Activated CD8-positive, alpha-beta memory T cell treated with anti-CD3 and anti-CD28 coated beads, Interleukin-2, amount 10 ng/mL, durations not matched to agents 7 days and 5 days (primary cell): ENCODE measurements at places on chromosomes 13 and 19.
A peak's percentile ranks its signal among the peaks of the same experiment; 100 is the strongest.

- no peak for DNase-seq
Measured at GRCh38 chr13:49082653-49083536, 107.2 kb downstream of the FNDC3A start.

DNA sequence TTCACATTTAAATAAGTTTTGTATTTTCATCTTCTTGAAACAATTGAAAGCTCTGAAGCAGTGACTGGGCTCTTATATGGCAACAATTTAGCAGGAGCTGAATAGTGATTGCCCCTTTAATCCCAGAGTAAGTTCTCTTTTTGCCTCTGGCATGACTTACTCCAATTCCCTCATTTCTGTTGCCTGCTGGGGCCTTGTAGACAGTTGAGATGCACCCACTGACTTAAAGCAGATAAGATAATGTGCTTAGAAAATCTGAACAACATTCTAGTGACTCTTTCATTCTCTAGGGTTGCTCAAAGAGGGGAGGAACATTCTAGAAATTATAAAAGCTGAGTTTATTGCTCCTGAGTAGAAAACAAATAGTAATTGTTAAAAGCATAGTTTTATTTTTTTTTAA is 52.8 kb downstream of the AKAP11 start:
- no peak for DNase-seq

- no peak for DNase-seq
Measured at GRCh38 chr13:37918116-37918714, 48.6 kb upstream of the TRPC4 start.

GRCh38 chr19:30731591-30731990 is 359.4 kb downstream of the ZNF536 start:
- no peak for DNase-seq

GRCh38 chr19:19502808-19503602 is 12.3 kb downstream of the TSSK6 start:
- no peak for DNase-seq

DNA sequence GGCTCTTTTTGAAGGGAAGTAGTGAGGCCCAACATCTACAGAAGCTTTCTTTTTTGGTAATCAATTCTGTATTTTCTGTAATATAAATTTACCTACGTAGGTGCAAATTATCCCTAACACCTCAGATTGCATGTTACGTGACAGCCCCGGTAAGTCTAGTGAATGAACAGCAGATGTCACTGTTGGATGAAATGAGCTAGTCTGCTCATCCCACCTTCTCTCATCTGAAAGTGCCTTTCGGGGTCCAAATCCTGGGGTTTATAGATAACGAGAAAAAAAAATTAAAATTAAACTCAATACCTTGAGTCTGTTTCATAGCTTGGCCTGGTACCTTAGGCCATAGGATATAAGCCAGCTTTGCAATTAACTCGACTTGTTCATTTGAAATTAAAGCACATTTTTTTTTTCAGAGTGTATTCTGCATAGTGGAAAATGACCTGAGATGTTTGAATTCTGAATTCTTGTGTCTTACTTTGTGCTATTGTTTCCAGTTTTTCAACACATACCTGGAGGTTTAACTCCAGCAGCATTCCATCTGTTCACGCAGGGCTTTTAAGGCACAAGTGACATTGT is 548.2 kb downstream of the GPC5 start:
- no peak for DNase-seq

GRCh38 chr19:5287066-5287465 is 53.5 kb downstream of the PTPRS start:
- DNase-seq: no peak

GRCh38 chr19:50820086-50820485 is 3.5 kb downstream of the KLK1 start:
- no peak for DNase-seq

GRCh38 chr13:33871207-33872004 is 53.5 kb downstream of the RFC3 start:
- DNase-seq: no peak

- DNase-seq: no peak
Measured at GRCh38 chr19:17762505-17763229, 11.4 kb downstream of the FCHO1 start.

- no peak for DNase-seq
Measured at GRCh38 chr19:3389876-3390371, 23.5 kb downstream of the NFIC start.

GRCh38 chr19:52897138-52897935 is at the start of gene ZNF320:
ZNF320 (minus strand) TSS chr19:52897635; CDS start chr19:52890255, 7,380 bp downstream.
- peak; percentile 96 for DNase-seq

DNA sequence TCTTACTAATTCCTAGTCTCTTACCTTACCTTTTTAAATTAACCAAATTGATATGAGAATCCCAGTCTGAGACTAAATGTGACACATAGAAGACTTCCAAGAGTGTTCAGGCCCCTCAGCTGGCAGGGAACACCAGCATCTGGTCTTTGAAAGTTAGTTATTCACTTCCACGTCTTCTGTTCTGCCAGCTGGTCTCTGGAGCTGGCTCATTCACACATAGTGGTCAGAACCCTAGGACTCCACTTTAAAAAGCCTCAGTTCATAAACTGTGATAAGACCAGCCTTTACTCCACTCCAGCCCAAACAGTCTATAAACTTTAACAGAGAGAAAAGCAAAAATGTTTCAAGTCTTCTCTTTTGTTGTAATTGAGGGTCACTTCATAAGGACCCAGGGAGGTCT is 263.0 kb downstream of the DCT start:
- DNase-seq: no peak

DNA sequence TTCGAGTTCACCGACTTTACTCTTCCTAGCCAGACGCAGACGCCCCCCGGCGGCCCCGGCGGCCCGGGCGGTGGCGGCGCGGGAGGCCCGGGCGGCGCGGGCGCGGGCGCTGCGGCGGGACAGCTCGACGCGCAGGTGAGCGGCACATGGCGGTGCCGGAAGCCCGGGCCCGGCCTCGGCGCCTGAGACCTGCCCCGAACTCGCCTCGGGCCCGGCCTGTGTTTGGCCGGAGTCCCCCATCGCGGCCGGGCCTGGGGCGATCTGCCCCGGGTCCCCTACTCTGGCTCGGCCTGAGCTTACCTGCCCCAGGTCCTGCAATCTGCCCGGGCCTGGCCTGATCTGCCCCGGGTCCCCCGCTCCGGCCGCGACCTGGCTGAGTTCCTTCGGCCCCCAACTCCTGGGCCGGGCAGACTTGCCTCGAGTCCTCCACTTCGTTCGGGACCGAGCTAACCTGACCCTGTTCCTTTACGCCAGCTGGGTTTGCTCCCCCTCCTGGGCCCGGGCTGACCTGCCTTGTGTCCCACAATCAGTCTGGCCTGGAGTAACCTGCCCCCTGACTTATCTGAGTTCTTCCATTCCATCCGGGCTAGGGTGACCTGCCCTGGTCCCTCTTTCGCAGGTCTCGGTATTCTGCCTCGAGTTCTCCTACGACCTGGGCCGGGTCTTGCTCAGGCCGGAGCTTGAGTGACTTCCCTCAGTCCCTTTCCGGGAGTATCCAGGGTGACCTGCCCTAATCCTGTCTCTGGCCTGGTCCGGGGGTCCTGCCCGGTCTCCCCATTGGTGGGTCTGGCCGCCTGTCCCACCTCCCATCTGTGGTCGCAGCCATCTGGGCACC is 764 bp downstream of the UPF1 start:
- peak; percentile 61 for DNase-seq

- DNase-seq: no peak
Measured at GRCh38 chr19:40367577-40368434, 19.3 kb downstream of the PLD3 start.
